ENCODE measurements at places on chromosomes 2 and 18.

GRCh38 chr2:211688196-211688595 lies 850.4 kb downstream of the ERBB4 start:
- DNase-seq = no peak

DNA sequence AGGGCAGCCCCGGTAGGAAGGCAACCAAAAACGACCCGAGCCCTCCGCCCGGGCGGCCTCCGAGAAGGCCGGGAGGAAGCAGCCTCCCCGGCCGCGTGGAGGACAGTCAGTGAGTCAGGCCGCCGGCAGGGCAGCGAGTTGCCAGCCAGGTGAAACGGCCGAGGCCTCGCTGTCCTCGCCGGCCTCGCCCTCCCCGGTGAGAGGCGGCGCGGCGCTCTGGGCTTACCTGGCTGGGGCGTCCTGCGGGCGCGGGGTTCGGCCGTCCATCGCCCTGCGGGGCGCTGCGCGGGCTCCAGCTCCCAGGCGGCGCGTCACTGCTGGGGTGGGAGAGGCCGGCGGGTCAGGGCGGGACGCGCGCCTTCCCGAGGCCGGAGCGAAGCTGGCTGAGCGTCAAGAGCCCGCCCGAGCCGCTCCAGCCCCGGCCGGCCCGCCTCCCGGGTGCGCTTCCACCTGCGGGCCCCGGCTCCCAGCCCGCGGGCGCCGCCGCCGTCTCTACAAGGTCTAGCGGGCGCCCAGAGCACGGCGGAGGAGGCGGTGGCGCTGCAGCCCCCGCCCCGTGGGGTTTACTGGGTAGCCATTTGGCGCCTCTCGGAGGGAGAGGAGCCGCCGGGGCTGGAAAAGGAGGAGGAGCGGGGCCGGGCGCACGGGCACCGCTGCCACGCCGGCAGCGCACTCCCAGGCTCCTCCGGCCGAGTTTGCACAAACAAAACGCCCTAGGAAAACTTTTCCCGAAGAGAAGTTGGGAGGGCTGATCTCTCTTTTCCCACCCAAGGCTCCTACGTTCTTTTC lies 499 bp downstream of the COBLL1 start:
- peak; percentile 94 for DNase-seq

GRCh38 chr18:79823120-79823519 lies 25.4 kb downstream of the KCNG2 start:
- no peak for DNase-seq

DNA sequence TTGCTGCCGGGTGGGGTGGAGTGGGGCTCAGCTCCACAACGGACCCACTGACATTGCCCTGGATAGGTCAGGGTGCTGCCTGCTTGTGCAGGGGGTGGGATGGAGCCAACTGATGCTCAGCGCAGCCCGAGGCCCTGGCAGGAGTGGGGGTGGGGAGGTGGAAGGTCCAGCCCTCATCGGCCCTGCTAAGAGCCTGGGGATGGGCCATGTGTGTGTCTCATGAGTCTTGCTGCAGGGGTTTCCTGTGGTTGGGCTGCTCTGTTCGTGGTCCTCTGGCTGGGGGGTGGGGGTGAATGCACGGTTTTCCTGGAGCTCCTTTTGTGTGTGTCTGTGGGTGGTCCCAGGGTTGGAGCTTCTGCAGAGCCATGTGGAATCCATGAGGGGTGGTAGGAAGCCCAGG lies 39.4 kb upstream of the GALR1 start:
- DNase-seq = peak; percentile 16

DNA sequence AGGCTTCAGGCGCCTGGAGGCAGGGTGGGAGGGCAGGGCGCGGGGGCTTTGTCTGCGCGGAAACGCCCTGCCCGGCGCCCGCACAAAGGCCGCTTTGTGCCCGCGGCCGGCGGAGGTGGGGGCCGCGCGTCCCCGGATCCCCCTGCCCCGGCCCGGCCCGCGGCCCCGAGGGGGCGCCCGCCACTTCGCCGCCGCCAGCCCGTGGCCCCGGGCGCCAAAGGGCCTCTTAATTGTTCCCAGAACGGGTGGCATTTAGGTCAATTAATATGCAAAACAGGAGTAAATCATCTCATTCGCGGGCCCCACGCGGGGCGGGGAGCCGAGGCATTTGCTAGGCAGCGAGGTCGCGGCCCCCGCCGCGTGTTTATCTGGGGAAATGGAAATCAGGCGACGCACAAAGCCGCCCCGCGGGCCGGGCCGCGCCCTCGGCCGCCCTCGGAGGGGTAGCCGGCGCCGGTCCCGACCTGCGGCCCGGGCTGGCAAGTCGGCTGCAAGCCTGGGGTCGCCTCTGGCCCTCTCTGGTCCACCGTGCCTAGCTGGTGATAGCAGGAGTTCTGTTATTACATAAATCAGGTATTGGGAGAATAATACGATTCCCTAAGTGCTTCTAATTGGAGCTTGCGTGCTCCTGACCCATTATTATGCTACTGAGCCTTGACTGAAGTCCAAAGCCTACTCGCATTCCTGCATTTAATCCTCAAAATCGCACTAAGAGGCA lies 148.2 kb upstream of the GLI2 start:
- DNase-seq = no peak

DNA sequence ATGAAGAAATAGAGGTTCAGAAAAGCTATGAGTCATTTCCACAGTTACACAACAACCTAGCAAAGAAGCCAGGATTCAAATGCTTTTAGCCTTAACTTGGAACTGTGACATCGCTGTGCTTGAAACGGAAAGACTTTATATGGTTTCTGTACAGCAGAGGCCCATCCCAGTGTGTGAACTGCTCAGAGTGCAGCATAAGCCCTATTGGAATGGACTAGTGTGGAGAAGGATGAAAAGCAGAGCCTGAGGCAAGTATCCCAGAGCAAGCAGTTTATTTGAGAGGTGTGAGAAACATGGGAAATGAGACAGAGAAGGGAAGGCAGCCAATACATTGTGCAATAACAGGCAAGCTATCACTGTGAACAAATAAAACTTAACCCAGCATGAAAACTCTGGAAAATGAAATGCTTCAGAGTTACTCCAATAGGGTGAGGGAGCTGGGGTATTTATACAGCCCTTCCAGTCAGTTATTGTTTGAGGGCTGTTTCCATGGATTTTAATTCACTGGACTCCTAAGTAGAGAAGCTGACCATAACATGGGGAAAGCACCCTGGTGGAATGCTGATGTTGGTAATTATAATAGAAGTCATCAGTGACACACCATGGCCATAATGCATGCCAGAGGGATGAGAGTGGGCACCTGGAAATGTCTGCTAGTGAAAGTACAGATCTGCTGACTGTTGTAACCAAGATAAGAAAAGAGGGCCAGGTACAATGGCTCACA lies 254.0 kb upstream of the POU3F3 start:
- DNase-seq = peak; percentile 16

DNA sequence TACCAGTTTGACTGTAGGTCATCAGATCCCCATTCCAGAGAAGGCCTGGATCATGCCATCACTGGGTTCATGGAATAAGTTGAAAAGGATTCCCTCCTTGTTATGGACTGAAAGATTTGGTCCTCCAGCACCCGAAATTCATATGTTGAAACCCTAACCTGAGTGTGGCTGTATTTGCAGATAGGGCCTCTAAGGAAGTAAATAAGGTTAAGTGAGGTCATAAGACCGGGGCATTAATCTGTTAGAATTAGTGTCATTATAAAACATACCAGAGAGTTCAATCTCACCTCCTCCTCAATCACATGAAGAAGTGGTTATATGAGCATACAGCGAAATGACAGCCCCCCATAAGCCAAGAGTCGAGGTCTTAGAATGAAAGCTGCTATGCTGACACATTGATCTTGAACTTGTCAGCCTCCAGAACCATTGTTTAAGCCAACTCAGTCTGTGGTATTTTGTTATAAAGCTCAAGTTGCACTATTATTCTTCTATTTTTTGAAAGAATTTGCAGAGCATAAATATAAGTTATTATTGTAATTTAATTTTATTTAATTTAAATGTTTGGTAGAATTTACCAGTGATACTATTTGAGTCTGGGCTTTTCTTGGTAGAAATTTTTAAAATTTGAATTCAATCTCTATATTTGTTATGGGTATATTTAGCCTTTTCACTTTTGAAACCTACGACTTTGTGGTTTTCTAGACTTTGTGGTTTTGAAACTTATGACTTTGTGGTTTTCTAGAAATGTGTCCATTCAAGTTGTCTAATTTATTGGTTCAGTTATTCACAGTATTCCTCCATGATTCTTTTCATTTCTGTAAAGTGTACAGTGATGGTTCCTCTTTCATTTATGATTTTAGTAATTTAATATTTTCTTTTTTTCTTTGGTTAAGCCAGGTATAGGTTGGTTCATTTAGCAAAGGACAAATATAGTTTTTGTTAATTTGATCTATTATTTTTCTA lies 1206.7 kb upstream of the CDH2 start:
- DNase-seq = peak; percentile 31

DNA sequence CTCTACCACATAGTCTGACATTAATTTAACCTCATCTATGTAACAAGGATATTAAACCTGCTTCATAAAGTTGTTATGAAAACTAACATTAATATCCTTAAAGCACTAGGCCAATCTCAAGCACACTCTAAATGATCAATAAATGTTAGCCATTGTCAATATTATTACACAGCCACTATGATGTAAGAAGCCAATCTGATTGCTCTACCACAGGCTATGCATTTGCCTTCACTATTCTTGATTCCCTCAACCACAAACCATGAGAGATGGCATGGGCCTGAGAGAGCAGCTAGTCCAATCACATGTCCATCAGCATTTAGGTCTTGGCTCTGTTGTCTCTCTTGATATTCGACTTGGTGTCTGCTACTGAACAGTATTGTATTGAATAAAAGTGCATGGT lies 4.2 kb downstream of the SLC25A12 start:
- no peak for DNase-seq

DNA sequence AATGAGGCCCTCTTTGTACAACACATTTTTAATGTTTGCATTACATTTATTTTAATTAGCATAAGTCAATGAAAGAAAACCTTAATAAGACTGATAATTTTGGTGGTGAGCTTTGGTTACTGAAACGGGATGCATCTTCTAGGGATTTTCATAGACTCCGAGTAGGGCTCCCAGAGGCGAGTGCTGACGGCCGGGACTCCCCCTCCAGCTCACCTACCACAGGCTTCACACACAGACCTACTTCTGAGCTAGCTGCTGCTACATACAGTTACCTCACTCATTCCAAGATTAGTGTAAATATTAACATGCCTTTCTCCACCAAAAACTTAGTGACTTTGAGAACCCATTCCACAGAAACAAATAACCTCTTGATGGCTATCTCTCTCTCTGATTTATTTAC lies 271.1 kb downstream of the GALR1 start:
- DNase-seq = no peak

- DNase-seq = no peak
Measured at GRCh38 chr2:105368759-105369408, 30.0 kb downstream of the FHL2 start.

- DNase-seq = no peak
Measured at GRCh38 chr2:118430510-118431164, 342.4 kb downstream of the INSIG2 start.

GRCh38 chr2:218992703-218993344 lies 398 bp downstream of the CRYBA2 start:
- no peak for DNase-seq

DNA sequence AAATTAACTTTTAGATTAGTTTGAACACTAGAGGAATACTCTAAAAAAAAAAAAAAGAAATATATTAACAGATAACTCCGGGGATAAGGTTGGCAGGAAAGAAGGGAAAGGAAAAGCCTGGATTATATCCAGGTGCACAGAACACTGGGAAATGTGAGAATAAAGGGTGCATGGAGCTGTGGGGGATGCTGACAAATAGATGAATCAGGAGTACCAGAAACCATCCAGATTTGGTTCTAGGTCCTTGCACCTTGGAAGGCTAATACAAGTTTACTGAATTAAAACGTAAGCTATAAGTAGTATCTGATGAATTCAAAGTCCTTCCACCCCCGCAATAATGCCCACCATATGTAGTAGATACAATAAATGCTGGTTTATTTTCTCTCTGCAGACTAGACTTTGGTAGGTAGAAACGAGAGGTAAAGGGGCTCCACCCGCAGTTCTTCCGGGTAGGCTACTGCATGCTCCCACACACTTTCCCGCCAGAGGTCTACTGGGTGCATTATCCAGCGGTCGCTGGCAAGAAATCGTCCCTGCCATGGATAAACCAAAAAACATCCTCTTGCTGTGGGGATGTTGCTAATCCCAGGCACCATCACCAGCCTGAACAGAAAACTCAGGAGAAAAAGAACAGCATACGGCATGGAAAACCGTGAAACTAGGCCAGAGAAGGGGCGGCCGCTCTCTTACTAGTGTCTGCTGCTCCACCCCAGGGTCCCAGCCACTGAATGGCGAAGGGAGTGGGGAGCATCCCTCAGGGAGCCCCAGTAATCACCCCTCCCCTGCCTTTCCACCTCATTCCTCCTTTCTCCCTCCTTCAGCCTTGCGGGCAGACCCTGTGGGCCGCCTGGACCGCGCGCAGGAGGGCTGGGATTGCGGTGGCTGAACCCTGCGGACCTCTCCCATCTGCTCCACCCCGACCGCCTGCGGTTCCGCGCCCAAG lies 1.5 kb downstream of the CNRIP1 start:
- peak; percentile 55 for DNase-seq

DNA sequence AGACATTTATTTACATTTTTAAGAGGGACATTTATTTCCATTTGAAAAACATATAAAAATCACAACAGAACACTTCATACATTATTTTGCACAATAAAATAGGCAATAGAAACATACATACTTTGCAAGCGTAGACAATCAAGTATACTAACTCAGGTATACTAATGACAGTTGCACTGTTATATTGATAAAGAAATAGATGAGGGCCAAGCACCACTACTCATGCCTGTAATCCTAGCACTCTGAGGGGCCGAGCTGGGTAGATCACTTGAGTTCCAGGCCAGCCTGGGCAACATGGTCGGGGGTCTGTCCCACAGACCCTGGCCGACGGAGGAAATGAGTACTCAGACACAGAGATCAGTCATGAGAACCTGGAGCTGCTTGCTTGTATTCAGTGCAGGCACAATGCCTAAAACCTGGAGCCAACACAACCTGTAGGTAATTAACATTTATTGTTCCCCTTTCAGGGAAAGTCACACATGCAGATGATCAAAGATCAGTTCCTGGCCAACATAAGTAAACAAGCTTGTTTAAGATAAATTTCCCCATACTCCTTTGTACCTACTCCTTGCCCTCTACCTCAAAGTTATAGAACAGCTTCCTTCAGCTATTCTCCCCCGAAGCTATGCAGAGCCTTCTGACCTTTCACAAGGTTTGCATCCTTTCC lies 1960.2 kb downstream of the SUCLG1 start:
- no peak for DNase-seq

DNA sequence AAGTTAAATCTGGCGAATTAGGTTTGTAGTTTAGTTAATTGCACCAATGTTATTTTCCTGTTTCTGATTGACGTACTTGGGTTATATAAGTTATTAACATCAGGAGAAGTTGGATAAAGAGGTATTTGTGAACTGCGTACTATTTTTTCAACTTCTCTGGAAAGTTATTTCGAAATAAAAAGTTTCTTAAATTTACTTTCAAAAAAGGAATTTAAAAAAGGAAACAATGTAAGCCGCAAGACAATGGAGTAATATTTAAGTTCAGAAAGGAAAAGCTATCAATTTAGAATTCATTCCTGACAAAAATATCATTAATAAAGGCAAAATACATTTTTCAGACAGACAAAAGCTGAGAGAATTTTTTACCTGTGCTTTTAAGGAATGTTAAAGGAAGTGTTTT lies 47.7 kb downstream of the RAB10 start:
- DNase-seq = no peak

GRCh38 chr2:66270247-66270646 lies 164.7 kb upstream of the MEIS1 start:
- no peak for DNase-seq

Data from hematopoietic multipotent progenitor cell treated with erythropoietin and hydrocortisone succinate and interleukin-3 and kit ligand, for 4 days (in vitro differentiated cells).